HCEC 1CT (cell line): ENCODE measurements at places on chromosomes 5 and 9.

DNA sequence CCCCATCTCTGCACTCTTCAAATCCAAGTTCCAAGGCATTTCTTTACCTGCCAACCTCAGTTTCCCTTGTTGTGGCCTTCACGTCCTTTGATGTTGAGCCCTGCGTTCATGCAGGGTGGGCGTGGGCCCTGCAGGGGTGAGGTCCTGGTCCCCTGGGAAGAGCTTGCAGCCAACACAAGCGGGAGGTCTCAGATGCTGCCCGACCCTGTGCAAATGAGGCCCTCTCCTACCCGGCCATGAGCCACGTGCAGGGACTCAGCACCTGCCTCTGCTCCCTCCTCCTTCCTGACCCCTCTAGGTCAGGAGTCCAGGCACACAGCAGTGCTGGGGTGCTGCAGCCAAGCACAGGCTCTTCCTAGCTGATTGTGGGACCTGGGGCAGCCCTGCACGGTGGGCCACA lies 124.5 kb downstream of the ADAMTS2 start:
- DNase-seq, result no peak

GRCh38 chr5:77719666-77720363 lies 56.3 kb downstream of the TBCA start:
- DNase-seq, result no peak

GRCh38 chr9:131226226-131226625 lies 50.1 kb downstream of the FAM78A start:
- no peak for DNase-seq

- no peak for DNase-seq
Measured at GRCh38 chr9:134165357-134166315, 1.3 kb upstream of the RNU6ATAC start.

- no peak for DNase-seq
Measured at GRCh38 chr5:125470280-125470902, 724.0 kb upstream of the ZNF608 start.

- DNase-seq, result no peak
Measured at GRCh38 chr9:93517331-93517730, 59.1 kb upstream of the PHF2 start.

- DNase-seq, result peak; percentile 79
Measured at GRCh38 chr5:110477911-110478310, 248.6 kb downstream of the TMEM232 start.

GRCh38 chr9:19233344-19233743 lies 2.9 kb downstream of the DENND4C start:
- DNase-seq, result no peak

GRCh38 chr9:128271512-128271911 lies 4.3 kb downstream of the GOLGA2 start:
- no peak for DNase-seq

DNA sequence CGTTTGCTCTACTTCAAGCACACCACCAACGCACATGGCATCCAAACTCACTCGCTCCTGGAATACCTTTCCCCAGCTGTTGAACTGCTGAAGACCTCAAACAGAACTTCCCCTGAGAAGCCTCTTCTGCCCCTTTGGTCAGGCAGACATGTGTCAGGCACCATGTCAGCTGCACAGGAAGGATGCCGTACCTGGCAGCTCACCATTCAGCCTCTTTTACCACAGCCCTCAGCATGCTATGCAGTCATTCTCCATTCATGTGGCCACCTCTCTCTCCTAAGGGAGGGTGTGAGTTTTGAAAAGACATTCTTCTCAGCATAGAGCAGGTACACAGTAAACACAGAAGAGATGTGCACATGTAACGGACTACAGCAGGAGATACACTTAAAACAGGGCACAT lies 14.2 kb downstream of the IL4 start:
- no peak for DNase-seq
